RPMI8226 (cell line): ENCODE measurements at places on chromosomes 16 and 17.

- DNase-seq = no peak
Measured at GRCh38 chr17:69473841-69474831, 59.6 kb downstream of the MAP2K6 start.

DNA sequence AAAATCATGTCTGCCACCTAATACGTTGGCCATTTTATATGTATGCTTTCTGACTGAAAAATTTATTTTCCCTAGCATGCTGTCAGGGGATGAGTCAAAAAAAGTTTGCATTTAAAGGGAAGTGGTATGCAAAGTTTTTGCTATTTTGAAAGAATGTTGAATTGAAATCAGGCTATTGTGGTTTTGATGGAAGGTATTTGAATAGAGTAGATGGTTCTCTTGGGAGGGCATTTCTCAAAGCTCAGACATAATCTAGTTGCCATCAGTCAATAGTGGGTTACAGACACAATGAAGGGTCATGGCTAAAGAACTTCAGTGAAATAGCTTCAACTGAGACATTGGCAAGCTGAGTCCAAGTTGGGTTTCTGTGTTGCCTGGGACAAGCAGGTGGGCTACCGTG, 102.4 kb downstream of the MAP2K6 start:
- DNase-seq = no peak

GRCh38 chr17:59832883-59833379, 59.8 kb downstream of the TUBD1 start:
- no peak for DNase-seq

- DNase-seq = no peak
Measured at GRCh38 chr16:86052926-86053325, 154.0 kb downstream of the IRF8 start.

GRCh38 chr16:50553182-50553710, 5.0 kb downstream of the NKD1 start:
- DNase-seq = no peak

DNA sequence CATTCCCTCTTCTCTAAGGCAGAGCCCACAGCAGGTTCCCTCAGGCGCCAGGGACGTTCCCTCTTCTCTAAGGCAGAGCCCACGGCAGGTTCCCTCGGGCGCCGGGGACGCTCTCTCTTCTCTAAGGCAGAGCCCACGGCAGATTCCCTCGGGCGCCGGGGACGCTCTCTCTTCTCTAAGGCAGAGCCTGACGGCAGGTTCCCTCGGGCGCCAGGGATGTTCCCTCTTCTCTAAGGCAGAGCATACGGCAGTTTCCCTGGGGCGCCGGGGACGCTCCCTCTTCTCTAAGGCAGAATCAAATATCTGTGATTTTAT, 24.3 kb downstream of the ACSF3 start:
- DNase-seq = no peak

DNA sequence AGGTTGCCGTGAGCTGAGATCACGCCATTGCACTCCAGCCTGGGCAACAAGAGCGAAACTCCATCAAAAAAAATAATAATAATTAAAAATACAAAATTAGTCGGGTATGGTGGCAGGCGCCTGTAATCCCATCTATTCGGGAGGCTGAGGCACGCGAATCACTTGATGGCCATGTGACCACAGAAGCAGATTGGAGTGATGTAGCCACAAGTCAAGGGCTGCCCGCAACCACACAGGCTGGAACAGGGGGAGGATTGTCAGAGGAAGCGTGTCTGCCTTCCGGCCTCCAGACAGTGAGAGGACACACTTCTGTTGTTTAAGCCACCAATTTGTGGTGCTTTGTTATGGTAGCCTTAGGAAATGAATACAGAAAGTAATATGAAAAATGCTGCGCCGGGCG, 11.8 kb upstream of the NAGS start:
- DNase-seq = no peak

DNA sequence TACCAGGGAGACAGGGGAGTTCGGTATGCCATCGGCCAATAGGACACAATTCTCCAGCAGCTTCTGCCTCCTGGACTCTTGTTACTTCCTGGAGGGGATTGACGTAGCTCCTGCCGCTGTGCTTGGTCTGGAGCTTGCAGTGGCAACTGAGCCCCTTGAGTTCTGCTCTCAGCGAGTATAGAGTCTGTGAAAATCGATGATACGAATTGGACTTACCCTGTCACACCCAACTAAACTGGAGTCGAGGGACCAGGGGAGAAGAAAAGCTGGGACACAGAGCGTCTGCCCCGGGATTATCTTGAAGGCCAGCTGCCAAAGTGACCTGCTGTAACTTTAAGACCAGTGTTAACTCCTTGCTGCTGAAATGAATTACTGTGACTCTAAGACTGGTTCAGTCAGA, 22.2 kb downstream of the SEC14L1 start:
- DNase-seq = no peak

- no peak for DNase-seq
Measured at GRCh38 chr17:73309727-73310596, 1.8 kb downstream of the CDC42EP4 start.

DNA sequence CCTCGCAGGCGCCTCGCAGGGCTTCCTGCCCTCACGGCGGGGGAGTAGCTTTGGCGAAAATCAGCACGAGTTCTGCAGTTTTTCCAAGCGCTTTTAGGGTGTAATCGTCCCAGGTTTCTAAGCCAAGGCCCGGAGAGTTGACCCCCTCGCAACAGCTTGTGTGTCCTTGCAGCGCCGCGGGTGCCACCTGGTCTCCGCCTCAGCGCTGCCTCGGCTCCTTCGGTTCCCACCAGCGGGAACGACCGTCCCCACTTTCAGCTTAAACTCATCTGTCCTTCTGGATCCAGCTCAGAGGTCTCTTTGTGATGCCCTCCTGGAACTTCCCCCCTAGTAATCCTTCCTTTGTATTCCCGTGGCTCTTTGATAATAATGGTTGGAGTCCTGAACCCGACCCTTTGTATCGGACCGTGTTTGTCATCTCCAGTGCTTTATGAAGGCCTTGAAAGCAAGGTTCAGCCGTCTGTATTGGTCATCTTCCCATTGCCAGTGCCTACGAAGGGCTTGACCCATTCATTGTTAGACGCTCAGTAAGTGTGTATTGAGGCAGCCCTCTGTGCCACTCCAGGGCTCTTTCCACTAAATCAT, 858 bp upstream of the SMARCE1 start:
- DNase-seq = no peak

- peak; percentile 36 for DNase-seq
Measured at GRCh38 chr16:683396-684070, 601 bp downstream of the JMJD8 start.

- DNase-seq = no peak
Measured at GRCh38 chr17:75267153-75267410, 3.9 kb downstream of the MIF4GD start.

DNA sequence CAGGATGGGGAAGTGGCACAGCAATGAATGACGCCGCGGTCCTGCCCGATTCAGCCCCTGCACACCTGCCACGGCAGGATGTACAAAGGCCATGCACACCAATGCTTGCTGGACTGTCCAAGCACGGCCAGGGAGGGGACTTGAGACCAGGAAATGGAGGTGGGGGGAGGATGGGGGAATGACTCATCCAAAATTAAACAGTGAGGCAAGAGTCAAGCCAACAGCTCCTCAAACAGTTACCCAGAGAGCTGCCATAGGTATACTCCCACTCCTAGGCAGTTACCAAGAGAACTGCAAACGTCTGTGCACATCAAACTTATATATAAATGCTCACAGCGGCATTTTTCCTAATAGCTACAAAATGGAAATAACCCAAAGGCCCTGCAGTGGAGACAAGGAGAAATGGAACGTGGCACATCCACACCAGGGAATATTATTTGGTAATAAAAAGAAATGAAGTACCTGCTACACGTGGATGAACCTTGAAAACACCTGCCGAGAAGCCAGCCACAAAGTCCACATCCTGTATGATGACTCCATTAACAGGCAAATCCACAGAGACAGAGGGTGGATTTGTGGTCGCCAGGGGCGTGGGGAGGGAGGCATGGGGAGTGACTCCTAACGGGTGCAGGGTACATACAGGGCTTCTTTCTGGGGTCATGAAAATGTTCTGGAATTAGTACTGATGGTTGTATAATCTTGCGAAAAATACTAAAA, 54.1 kb downstream of the VAC14 start:
- DNase-seq = no peak

- peak; percentile 55 for DNase-seq
Measured at GRCh38 chr16:50692999-50693781, at the start of gene NOD2. Gene NOD2 (plus strand): TSS chr16:50693606. CDS start chr16:50699496, 5,890 bp downstream.

DNA sequence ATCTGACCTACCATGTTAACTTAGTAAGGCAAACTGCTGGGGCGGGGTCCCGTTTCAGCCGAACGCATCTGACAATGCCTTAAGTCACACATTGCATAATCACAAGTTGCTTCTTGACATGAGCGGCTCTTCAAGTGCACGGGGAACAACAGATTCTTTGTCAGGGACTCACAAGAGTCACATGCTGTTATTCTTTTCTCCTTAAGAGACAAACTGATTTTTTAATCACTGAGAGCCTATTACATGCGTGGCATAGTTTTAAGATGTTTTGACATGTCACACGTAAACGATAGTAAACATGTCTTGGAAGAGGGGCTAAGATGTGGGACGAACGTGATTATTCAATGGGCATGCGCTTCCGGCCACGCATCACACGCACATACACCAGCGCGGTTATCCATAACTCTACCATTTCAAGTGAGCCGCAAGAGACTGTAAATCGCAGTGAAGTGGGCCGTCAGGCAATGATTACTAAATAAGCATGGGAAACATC, 63.4 kb downstream of the ADCY9 start:
- DNase-seq = no peak

GRCh38 chr17:4533523-4534504, 21.4 kb downstream of the MYBBP1A start:
- DNase-seq = peak; percentile 53

DNA sequence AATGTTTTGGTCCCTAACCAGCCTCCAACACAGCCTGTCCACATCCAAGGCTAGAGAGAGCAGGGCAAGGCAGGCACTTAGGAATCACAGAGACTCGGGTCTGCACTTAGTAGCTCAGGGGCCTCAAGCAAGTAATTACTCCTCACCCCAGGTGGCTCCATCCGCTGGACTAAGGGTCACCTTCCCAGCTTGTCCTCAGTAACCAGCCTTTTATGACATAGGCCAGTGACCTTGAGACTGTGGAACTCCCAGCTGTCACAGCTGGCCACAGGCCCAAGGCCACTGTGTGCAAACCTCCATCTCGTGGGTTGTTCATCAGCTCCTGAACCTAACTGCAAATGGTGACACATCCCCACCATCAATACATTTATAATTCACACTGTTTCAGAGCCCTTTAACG, 68.6 kb downstream of the CDYL2 start:
- no peak for DNase-seq
